ENCODE measurements at places on chromosomes 1 and 21.

- DNase-seq = no peak
Measured at GRCh38 chr1:53321366-53321765, 6.5 kb downstream of the LRP8 start.

DNA sequence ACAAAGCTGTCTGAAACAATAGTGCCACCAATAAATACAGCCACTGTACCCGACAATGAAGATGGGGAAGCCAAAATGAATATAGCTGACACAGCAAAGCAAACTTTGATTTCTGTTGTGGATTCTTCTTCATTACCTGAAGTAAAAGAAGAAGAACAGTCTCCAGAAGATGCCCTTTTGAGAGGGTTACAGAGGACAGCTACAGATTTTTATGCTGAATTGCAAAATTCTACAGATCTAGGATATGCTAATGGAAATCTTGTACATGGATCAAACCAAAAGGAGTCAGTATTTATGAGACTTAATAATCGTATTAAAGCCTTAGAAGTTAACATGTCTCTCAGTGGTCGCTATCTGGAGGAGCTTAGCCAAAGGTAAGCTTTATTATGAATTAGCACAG lies 56.6 kb downstream of the SUCO start:
- no peak for DNase-seq

GRCh38 chr1:201614262-201615015 lies 75.5 kb downstream of the NAV1 start:
- no peak for DNase-seq

GRCh38 chr1:175364424-175365076 lies 172.0 kb upstream of the KIAA0040 start:
- DNase-seq = no peak

GRCh38 chr1:175116210-175116798 lies 48.7 kb downstream of the TNN start:
- DNase-seq = no peak

- peak; percentile 28 for DNase-seq
Measured at GRCh38 chr1:119870917-119871596, 25.3 kb downstream of the ADAM30 start.

DNA sequence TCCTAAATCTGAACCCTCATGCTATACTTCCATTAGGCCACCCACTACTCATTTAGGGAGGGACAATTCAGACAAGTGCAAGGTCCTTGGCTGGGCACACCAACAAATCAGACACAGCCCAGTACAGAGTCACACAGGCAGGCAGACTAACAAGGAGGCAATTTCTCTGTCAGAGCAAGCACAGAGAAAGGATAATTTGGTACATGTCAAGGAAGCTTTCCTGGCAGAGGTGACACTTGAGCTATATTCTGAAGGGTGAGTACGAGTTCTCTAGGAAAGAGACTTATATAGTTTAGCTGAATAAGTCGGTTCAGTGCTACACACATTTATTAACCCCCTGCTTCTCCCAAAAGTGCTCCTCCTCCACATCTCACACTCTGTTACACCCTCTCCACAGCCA lies 455.9 kb downstream of the OMA1 start:
- DNase-seq = no peak

DNA sequence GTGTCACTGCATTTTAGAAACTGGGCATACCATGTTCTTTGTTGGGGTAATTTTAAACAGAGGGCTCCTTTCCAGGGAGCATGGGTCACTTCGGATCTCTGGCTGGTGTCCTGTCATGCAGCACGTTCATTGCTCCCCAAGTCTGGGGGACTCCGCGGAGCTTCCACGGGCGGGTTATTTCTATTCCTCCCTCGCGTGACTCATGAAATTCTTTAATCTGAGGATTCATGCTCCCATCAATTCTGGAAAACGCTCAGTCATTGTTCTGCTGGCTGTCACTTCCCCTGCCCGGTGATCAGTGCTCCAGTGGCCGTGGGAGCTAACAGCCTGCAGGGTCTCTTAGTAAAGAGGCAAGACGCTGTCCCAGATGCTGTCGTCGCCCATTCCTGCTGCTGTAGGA lies 28.1 kb downstream of the CFAP74 start:
- no peak for DNase-seq

DNA sequence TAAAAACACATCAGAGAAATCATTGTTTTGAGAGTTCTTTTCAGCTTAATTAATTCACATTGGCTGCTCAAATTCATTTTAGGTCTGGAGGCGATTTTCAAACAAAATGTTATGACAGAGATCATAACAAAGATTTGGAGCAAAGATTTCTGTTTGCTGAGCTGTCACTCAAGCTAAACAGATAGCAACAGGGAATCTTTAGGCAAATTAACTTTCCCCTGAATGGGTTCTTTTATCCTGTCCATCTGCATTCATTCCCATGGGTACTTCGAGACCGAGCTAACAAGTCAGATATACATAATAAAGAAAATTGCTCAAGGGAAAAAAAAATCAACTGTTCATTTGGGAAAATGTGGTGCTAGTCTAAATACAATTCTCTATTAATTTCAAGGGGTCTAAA lies 30.2 kb upstream of the CA6 start:
- no peak for DNase-seq

DNA sequence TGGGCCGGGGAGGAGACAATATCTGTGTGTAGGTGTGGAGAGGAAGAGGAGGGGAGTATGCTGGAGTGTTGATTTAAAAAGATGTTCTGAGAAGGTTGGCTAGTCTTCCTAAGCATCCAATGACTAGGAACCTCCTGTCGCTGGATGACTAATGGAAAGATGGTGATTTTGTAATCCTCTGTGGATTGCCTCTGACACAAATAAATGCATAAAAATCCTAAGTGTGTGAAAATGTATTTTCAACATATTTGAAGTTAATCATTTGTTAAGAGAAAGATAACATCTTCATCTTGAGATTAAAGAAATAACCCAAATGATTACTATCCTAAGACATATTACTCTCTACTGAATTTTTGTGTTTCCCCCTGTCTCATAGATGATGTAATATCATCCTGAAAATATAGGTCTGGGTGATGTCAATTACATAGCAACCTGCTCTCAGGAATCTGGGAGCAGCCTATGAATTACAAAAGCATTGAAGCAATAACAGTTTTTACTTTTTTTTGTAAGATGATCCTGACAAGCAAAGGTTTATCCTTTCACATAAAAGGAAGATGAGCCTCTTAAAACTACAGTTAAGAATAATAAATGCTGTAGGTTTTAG lies 220.5 kb upstream of the MAP1LC3C start:
- DNase-seq = no peak

DNA sequence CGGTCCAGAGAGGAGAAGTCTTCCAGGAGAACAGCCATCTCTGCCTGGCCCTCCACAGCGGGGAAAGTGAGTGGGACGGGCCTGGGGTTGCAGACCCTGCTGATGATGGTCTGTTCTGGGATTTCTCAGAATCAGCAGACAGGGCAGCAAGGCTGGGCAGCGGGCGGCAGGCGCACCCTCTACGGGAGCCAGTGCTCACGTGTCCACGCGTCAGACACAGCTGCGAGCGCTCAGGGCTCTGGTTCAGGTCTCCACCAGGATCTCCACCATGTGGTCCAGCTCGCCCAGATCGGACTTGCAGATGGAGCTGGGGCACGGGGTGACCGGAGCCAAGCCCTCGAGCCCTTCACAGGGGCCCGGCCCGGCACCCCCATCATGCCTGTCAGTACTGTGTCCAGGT lies 5.5 kb downstream of the CLCA4 start:
- no peak for DNase-seq

DNA sequence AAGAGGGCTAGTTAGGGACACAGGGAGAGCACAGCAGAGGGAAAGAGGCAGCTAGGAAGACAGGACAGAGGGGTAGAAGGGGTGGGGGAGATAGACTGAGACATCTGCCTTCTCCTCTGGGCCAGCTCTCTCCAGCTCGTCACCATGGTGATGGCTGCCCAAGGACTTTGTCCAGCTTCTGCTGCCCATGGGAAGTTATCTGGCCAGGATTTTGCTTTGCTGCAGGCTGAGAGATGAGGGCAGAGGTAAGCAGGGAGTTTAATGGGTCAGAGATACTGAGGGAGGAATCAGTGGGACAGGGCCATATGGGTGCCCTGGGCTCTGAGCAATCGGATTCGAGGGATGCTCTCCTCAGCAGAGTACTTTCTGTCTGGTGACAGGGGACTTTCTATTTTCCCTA lies 34.5 kb upstream of the GPR37L1 start:
- DNase-seq = no peak

GRCh38 chr1:93437976-93438605 lies 9.8 kb upstream of the FNBP1L start:
- DNase-seq = no peak

DNA sequence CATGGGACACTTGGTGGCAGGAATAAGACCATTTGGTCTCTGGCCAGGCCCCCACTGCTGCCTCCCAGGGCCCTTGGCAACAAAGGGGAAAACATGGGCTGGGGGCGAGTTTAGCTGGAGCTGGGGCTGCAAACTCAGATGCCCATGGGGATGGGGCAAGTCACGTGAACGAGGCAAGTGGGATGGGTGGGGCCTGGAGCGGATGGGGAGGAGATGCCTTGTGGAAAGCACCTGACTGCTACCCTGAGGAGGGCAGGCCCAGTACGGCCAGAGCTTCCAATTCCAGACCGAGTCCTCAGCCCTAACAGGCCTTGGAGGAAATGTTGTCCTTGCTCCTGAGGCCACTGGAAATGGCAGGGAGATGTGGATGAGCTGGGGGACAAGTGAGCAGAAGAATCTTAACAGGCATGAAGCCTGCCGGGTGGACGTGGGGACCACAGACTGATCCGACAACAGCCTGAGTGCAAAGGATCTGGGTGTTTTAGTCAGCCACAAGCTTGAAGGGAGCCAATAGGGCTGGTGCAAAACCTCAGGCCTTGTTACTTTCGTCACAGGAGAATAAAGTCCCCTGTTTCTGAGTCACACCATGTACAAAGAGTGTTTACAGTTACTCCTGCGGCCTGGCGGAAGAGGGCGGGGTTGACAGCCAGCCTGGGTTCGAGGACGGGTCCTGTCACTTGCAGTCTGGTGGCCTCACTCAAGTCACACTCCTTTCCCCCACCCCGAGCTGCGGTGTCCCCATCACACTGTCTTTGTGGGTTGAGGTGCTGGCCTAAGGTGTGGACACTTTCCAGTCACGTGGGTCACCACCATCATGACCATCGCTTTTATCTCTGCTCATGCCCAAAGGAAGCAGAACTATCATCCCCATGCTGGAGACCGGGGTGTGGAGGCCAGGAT lies 19.1 kb downstream of the RUNX3 start:
- peak; percentile 78 for DNase-seq

- no peak for DNase-seq
Measured at GRCh38 chr1:115398745-115399144, 60.7 kb upstream of the NGF start.

DNA sequence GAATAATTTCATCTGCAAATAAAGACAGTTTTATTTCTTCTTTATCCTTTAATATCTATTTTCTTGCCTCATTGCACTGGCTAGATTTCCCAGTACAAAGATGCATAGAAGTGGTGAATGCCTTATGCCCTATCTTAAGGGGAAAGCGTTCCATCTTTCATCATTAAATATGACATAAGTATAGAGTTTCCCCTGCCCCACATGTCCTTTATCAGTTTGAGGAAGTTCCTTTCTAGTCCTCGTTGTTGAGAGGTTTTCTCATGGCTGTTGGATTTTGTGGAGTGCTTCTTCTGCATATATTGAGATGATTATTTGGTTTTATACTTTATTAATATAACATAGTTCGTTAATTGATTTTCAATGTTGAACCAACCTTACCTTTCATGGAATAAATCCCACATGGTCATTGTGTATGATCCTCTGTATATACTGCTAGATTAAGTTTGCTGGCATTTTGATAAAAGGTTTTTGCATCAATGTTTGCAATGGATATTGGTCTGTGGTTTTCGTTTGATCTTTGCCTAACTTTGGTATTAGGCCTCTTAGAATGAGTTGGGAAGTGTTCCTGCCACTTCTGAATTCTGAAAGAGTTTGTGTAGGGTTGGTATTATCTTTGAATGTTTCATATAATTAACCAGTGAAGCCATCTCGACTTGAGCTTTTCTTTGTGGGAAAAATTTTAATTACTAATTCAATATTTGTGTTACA lies 15.6 kb downstream of the PRKACB start:
- DNase-seq = no peak

- peak; percentile 37 for DNase-seq
Measured at GRCh38 chr1:6614019-6614928, 743 bp downstream of the PHF13 start.

- DNase-seq = no peak
Measured at GRCh38 chr1:212762234-212762633, 29.3 kb downstream of the NSL1 start.

DNA sequence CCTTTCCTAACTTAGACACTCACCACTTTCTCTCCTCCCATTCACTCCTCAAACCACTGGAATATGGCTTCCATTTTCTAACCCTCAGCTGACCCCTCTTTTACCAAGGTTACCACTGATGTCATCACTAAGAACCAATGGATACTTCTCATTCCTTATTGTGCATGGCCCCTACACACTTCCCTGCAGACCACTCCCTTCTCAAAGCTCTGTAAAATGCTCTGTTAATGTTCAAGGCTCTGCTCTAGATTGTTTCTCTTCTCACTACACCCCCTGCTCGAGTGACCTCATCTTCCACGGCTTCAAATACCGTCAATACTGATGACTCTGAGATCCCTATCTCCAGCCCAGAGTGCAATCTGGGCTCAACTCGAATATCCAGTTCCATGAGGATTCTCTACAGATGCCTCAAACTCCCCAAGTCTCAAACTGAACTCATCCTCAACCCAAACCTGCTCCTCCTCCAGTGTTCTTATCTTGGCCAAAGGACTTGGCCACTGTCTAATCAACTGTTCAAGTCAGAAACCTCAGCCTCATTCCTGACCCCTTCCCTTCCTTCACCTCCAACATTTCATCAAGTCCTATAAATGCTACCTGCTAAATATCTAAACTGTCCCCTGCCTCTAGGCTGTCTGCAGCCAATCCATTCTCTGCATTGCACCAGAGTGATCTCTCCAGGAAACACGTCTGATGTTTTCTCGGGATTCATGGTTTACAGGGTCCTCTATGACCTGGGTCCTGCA lies 41.3 kb upstream of the BMP8B start:
- DNase-seq = no peak

DNA sequence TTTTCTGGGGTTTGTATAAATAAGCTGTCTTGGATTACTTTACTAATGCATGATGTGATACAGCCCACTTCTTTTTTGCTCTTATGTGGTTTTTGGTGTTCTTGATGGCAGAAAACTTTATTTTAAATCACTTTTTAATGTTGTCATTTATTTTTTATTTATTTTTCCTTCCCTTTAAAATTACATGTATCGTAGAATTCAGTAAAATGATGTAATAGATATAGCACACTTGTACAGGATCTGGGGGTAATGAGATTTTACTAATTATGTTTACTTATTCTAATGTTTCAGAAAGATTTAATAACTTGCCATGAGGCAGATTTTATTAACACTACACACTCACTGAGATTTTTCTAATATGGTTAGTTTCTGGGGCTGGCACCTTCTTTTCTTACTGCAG lies 701 bp upstream of the B3GALT2 start:
- DNase-seq = no peak

- DNase-seq = no peak
Measured at GRCh38 chr1:158140764-158141192, 39.9 kb upstream of the CD1D start.
